ENCODE measurements at places on chromosomes 7 and 10.

- no peak for DNase-seq
Measured at GRCh38 chr7:155995183-155995612, 182.9 kb upstream of the SHH start.

DNA sequence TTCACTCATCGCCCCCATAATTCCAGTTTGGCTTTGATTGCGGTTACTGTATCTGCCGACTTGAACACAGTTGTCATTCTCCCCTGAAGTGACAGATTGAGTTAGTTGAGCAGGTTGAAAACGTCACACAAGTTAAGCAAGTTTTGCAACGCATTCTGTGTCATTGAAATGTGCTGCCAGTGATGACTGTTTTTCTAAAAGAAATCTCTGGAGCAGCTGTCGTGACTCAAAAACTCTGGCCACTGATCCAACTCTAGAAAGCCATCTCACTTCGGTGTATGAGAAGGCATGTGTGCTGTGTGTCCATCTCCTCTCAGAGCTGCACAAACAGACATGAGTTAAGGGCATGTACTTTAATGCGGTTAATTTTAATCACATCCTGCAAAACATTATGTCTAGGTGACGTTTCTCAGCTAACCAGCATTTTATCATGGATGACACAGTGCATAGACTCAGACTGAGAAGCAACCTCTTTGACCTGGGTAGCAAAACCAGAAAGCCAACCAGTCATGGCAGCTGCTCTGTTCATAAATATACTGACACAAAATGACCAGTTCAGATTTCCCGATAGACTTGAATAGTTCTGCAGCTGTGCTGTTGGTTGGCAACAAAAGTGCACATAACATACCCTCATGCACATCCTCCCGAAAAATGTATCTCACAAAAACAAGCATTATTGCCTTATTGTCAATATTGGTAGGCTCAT is 69.3 kb downstream of the CSTF2T start:
- no peak for DNase-seq

DNA sequence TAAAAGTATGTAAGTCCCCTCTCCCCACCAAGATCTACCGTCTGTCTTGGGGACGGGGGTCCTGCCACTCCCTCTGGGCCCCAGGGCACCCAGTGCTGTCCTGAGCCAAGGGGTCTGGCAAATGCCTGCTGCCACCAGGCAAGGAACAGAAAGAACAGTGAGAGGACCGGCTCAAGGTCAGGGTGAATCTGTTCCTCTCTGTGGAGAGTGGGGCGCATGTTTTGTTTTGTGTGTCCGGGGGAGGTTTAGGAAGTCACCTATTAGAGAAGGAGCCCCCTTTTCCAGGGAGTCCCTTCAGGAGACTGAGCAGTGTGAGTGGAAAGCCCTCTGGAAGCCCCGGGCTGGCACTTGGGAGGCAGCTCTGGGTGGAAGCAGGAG is 158.5 kb upstream of the RHEB start:
- no peak for DNase-seq

GRCh38 chr10:45547207-45547606 is 125.4 kb downstream of the ZFAND4 start:
- no peak for DNase-seq

GRCh38 chr7:95996174-95996573 is 223.8 kb downstream of the DYNC1I1 start:
- DNase-seq = no peak

- no peak for DNase-seq
Measured at GRCh38 chr7:108282427-108282996, 152.4 kb upstream of the LAMB4 start.

- DNase-seq = no peak
Measured at GRCh38 chr7:20214921-20215669, 2.1 kb downstream of the MACC1 start.

All from activated CD8-positive, alpha-beta memory T cell treated with anti-CD3 and anti-CD28 coated beads for 1 hour (primary cell).